ENCODE measurements at places on chromosomes 1 and 21.
A peak's percentile ranks its signal among the peaks of the same experiment; 100 is the strongest.

DNA sequence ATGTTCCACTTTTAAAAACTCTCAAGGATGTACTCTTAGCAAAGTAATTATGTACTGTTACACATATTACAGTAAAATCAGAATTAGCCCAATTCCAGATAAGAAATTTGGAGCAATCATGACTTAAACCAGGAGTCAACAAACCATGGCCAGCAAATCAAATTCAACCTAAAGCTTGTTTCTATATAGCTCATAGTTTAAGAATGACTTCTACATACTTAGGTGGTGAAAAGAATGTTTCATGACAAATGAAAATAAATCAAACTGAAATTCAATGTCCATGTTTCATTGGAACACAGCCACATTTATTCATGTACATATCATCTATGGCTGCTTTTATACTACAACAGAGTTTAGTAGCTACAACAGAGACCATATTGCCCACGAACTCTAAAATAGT is 35.1 kb downstream of the FRRS1 start:
- DNase-seq = no peak

DNA sequence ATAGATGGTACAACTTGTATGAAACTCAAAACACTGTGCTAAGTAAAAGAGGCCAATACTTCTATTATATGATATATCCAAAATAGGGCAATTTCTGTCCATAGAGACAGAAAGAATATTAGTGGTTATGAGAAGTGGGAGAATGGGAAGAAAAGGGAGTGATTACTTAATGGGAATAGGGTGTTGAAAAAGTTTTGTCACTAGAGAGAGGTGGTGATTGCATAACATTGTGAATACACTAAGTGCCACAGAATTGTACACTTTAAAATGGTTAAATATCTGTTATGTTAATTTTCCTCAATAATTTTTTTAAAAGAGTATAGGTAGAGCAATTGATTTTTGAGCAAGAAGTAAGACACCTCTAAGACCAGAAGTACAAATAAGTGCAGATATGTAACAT is 29.7 kb downstream of the GNAT2 start:
- no peak for DNase-seq

DNA sequence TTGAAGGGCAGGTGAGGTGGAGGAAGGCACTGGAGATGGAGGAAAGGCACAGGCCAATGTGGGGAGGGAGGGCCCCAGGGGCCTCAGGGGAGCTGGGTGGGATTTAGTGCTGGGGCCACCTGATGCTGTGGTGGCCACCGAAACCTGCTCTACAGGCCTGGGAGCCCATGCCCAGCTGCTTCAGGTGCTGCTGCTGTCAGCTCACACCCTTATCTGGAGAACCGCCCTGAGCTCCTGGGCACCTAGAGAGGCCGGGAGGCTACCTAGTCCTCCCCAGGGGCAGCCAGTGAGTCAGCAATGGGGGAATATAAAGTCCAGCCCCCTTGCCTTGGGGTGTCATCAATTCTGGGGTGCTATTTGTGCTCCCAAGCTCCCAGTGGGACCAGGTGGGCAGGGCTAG is 12.2 kb downstream of the FAM131C start:
- DNase-seq = no peak

DNA sequence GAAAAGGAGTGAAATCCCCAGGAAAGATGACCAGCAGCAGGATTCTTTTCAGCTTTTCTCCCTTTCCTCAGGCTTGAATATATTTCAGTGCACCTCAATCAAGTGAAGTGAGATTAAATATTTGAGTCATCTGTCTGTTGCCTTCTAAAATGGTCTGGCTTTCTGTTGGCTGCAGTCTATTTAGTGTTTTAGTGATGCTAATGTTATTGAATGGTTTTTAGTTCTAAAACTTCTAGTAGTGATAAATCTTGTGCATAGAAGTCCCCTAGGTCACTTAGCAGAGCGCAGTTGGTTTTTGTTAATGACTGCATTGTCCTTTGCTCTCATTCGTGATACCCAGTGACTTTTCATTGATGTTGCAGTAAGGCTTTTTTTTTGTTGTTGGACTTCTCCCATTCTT is 53.5 kb downstream of the ITSN1 start:
- DNase-seq = no peak

- DNase-seq = peak; percentile 6
These were observed 45.3 kb upstream of the ARHGEF10L start for GRCh38 chr1:17494114-17494729.

GRCh38 chr1:234986750-234987414 is 141.8 kb downstream of the TOMM20 start:
- DNase-seq = no peak

DNA sequence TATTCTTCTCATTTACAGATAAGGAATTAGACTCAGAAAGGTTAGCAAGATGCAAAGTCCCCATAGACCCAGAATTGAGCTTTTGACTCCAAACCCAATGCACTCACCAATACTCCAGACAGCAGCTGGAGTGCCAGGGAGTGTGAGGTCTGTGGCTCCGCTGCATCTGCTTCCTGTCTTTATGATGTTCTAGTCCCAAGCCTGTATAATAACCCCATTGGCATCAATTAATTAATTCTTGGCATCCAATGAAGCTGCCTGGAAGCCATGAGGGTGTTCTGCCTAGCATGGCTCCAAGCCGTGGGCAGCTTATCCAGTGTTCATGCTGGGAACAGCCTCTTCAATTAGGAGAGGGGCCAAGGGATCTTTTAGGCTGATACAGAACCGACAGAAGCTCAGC is 188.7 kb downstream of the GIPC2 start:
- no peak for DNase-seq

DNA sequence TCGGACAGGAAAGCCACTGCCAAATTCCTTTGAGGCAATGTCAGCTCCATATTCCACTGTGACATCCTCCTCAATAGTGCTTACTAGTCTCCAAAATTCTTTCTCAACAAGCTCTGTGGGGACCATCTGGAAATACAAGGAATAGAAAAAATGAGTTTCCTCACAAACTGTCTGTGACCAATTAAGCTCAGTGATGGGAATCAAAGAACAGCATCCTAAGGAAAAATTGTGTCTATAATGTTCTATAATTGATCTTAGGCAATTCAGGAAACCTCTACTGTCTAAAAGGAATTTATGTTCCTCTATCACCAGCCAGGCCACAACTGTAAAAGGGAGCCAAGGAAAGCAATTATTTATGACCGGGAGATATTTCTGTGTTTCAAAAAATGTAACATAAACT is 46.1 kb upstream of the SYT2 start:
- no peak for DNase-seq

DNA sequence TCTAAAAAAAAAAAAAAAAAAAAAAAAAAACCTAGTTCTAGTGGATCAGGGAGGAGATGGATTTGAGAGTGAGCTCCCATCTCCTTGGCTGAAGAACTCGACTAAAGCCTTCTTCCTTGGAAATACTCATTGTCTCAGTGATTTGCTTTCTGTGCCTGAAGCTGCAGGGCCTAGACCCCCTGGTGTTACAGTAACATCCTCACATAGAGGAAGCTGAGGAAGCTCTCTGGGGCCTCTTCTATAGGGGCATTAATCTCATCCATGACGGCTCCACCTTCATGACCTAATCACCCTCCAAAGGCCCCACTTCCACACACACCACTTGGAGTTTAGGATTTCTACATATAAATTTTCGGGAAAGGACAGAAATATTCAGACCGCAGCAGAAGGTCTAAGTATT is 95.9 kb upstream of the ETS2 start:
- no peak for DNase-seq

- DNase-seq = no peak
These were observed 27.0 kb upstream of the MEF2D start for GRCh38 chr1:156527584-156527983.

- no peak for DNase-seq
These were observed 14.4 kb downstream of the CXADR start for GRCh38 chr21:17527240-17527639.

GRCh38 chr1:22553991-22554522 is 9.2 kb upstream of the EPHA8 start:
- no peak for DNase-seq

DNA sequence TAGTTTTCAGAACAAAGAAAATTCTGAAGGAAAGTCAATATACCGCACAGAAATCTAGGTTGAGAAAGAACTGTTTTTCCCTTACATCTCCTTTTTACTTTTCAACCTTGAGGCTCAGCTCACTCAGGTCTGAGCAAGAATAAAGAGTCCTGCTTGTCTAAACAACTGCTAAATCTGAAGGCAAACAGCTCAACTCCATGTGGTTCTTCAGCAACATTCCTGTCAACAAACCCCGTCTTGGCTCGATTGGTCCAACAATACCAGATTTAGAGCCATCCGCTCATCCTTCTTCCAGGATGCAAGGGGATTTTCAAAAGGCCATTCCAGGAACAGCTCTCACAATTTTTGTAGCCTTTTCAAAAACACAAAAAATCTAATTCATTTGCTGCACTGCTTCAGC is 119.8 kb downstream of the HLCS start:
- DNase-seq = no peak

GRCh38 chr1:172745014-172745413 is 86.1 kb downstream of the FASLG start:
- no peak for DNase-seq

DNA sequence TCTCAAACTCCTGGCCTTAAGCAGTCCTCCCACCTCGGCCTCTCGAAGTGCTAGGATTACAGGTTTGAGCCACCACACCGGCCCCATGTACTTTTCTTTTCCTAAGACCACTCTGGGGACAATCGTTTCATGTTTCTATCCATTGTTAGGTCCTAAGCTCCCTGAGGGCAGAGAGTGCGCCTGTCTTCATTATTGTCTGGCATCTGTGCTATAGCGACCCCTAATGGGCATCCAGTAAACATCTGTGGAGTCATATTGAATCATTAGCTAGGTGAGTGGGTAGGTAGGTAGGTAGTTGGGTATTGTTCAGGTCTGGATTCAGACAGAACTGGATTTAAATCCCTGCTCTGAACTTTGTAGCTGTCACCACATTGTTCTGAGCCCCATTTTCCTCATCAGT is 66.1 kb downstream of the TMEM53 start:
- no peak for DNase-seq

GRCh38 chr21:46033410-46034400 is 52.1 kb downstream of the COL6A1 start:
- no peak for DNase-seq

DNA sequence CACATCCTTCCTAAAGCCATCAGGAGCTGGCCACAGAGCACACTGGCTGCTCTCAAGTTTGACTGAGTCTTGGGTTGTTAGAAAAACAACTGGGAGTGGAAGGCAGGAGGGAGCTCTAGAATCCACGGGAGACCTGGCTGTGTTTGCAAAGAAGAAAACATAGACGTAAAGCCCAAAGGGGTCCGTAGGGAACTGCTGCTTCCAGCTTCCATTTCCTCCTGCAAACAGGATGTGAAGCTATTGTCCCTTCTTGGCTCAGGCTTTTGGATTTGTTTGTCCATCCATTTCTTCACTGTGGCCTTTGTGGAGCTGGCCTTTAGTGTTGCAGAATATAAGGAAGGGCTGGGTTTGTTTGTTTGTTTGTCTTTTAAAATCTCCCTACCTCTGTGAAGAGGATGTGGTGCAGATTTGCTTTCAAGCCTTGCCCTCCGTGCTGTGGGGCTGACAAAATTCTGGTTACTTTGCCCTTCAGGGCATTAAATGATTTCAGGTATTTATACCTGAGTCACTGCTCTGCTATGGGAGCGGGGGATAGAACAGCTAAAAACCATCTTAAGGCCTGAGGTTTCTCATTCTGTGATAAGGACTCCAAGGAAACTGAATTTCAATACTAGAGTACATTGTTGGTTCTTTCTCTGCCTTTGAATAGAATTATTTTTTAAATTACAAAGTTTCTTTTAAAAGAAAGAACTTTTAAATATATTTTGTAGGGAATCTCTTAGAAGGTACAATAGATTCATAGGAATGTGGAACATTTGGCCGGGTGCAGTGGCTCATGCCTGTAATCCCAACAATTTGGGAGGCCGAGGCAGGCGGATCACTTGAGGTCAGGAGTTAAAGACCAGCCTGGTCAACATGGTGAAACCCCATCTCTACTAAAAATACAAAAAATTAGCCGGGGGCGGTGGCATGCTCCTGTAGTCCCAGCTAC is 74.3 kb downstream of the MPZL1 start:
- DNase-seq = no peak
